SJCRH30 (cell line): ENCODE measurements at places on chromosomes 12 and 14. TPM values are rescaled to one million over a fixed set of nuclear protein-coding genes. Genes with fewer than 3 reads are reported as not detected.

DNA sequence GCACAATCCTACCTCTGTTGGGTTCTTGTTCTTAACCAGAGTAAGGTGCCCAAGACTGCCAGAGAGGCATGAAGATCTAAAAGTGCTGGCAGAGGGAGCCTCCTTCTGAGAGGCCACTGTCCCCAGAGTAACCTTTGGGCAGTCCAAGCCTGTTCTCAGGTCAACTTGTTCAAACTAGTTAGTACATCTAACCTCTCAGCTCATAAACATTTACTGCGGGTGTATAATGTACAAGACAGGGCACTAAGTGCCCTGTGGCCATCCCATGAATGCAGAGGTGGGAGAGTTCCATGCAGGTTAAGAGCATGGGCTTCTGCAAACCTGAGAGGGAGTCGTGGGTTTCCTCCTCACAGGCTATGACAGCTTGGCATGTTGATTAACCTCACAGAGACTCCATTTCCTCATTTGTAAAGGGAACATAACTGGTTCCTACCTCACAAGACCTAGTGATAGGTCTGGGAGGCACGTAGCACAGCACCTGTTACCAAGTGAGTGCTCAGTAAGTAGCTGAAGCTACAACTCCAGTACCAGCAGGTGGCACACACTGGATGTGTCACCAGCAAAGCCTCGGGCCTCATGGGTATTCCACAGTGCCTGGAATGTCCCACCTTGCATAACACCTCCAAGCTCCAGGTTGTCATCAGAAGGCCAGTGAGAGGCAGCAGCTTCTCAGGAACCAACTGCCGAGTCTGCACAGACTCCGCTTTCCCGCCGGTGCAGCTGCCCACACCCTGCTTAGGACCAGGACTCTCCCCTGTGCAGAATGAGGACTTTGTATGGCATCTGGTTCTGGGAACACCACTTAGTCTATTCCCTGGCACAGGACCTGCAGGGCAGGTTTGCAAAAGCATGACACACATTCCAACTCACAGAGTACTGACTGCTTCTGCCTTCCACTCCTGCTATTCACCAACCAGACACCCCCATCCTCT is 4.4 kb downstream of the VDR start:
- DNase-seq: no peak

DNA sequence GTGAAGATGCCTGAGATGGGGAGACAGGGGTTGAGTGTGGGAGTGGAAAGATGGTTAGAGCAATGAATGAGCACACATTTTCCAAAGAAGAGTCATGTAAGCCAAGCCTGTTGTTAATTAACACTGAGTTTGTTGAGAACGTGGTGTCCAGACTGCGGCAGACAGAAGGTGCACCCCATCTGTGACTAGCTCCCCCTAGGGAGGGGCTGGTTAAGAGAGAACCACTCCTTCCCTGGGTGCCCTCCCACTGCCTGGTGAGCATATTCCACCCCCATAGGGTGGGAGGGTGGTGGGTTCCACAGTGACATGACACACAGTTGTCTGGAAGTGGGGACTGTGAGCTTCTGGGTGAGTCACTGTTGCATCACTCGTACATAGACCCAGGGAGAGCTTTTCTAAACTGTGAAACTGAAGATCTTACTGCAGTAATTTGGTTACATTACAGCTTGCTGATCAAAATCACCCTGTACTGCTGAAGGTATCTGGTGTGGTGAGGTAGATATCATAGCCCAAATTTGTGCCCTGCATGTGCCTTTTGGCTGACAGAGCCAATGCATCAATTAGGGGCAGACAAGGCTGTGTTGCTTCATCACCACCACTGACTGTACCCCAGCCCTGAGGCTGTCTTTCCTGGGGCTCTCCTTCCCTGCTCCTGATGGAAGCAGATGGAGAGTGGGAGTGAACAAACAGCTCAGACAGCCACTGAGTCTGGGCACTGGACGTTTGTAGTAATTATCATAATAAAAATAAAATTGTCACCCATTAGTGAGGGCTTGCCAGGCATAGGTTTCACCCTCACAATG is 150.9 kb downstream of the EMP1 start:
- no peak for DNase-seq

DNA sequence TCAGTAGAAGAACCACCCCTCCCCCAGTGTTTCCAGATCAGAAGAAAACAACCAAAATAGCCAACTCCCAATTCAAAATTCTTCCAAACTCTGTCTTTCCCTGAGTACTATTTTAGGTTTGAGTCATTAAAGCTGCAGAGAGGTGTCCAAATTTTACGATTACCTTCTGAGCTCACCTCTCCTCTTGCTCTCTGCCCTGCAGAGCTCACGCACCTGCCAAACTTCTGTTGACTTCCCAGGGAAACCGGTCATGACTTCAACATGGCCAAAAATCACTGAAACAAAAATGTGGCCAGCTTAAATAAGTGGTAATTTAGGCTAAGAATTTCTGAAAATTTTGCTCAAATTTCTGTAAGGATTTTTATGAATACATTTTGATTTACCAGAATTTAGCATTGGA is 70.9 kb upstream of the OTX2 start:
- DNase-seq: no peak

DNA sequence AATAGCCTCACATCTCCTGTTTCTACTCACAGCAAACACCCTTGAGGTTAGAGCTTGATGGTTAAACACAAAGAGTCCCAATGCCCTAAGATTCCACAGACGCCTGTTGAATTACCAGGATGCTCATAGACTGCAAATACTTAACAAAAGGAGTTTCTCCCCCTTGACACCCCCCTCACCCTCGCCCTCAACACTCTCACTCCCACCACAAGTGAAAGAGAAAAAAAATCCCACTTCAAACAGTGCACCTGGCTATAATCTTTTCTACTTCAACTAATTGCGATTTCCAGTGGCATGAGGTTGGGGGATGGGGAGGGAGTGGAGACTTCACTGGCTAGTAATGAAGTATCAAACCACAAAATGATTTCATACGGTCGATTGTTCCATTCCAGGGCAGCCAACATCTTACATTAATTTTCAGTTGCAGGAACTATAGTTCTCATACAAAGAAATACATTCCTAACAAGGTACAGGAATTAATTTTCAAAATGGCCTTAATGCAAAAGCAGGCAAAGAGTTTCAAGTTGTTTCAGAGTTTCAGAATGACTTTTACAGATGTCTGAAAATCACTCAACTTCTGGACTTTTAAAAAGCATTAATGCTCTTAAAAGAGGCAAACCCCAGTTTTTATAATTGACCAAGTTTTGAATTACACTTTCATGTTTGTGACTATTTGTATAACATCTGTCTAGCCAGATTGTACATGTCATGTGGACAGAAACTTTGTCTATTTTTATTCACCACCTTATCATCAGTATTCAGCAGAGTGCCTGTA is 390.7 kb downstream of the C12orf75 start:
- no peak for DNase-seq

- DNase-seq: no peak
Measured at GRCh38 chr12:66279123-66279712, 23.1 kb upstream of the HELB start.

ACSM4 gene
- not detected in 2 replicates for total RNA-seq

ADAMTS20 gene
- total RNA-seq: 0.03 TPM in 1 of 2 replicates, not detected in the other
